ENCODE measurements at places on chromosomes 4 and X.

DNA sequence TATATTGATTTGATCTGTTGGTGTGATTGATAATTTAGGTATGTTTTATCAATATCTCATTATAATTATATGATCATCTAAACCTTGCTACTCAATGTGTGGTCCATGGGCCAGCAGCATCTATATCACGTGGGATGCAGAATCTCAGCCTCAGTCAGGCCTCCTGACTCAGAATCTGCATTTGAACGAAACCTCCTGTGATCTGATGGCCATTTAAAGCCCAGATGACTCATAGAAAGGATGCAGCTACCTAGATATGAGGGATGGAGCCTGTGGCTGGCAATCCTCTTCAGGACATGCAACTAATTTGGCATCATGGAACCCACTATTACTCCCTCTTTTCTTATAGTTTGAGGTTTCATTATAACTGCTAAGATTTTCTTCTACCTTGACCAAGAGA lies 11.3 kb upstream of the CHRNA9 start:
- DNase-seq, result no peak

GRCh38 chr4:178480105-178480504 lies 1037.9 kb upstream of the AGA start:
- DNase-seq, result no peak

GRCh38 chr4:123507376-123507775 lies 110.8 kb downstream of the SPRY1 start:
- no peak for DNase-seq

- DNase-seq, result no peak
Observed at GRCh38 chr4:52728691-52729240, 22.5 kb downstream of the ERVMER34-1 start.

GRCh38 chr4:67700116-67700737 lies 728 bp downstream of the UBA6 start:
- DNase-seq, result no peak

DNA sequence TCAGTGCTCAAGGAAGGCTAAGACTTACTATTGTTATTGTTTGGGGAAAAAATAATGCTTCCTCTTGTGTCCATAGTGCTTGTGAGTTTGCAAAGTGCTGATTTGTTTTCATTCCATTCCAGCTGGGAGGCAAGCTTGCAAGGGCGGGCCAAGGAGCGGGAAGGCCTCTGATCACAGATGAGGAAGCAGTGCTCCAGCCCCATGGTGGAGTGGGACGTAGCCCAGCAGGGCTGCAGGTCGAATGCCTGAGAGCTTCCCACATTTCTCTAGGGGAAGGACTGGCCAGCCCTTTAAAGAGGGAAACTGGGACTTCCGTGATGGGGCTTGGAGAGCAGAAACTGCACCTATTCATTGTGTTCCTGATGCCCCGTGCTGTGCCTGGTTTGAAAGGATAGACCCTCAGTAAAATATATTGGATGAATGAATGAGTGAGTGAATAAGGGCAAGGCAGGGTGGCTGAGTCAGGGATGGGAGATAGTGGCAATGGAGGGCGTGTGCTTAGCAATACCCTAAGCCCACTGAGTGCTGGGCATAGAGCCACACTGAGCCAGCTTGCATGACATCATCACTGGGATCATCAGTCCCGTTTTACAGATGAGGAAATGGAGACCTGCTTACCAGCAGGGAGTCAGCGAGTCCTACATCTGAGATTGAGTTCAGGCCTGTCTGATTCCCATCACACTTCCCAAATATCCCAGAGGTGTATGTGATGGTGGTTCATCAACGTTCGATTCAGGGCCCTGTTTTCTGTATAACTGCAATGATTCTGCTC lies 17.9 kb upstream of the NSG1 start:
- DNase-seq, result no peak
